ENCODE measurements at places on chromosomes 6 and 20.

- DNase-seq = no peak
These were observed 97.8 kb downstream of the RAMACL start for GRCh38 chr6:166488701-166489100.

GRCh38 chr6:42935322-42935721, 6.0 kb downstream of the CNPY3 start:
- no peak for DNase-seq

DNA sequence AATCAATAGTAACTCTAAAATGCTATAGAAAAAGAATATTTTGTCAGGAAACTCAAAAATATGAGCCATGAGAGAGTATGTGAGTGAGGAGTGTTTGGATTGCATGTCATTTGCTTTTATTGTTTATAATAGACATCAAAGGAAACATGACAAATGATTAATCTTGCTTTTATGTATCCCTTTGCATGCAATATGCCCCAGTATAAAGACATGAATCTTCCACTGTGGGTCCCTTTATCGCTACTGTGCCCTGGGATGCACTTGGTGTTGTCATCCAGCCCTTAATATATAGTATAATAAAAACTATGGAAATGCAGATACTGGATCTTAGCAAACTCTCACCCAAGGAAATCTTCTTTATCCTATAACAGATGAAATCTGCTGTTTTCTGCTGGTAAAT, 77.3 kb downstream of the LAMA4 start:
- no peak for DNase-seq

- DNase-seq = no peak
These were observed 36.6 kb upstream of the ADTRP start for GRCh38 chr6:11815231-11815630.

- DNase-seq = no peak
These were observed 96.3 kb downstream of the RFPL4B start for GRCh38 chr6:112443179-112444065.

DNA sequence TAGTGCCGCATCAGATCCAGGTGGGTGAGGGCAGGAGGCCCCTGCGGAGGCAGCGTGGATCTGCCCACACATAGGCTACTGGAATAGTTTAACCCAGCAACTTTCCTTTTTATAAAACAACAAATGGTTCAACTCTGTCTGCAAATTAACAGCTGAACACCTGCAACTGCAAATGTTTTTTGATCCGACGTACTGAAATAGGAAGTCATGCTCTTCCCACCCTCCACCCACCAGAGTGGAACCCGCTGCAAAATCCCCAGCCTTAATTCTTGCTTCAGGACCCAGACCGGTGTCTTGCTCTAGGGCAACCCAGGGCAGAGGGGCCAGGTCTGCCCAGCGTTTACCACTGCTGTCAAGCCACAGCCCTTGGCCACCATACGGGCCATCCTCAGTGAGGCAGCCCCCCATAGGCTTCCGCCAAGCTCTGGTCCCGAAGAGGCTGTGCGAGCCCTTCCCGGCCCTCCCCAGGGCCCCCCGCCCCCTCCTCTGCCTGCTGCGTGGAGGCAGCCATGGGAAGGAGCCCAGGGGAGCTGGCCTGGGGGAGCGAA, 334.3 kb downstream of the ZFAND3 start:
- DNase-seq = no peak

Measured in stimulated activated CD8-positive, alpha-beta memory T cell treated with anti-CD3 and anti-CD28 coated beads, Interleukin-15, amount 100 ng/mL, for 48 hours (primary cell).